ENCODE measurements at places on chromosomes 1 and 21. TPM values are rescaled to one million over a fixed set of nuclear protein-coding genes. Genes with fewer than 3 reads are reported as not detected.
A peak's percentile ranks its signal among the peaks of the same experiment; 100 is the strongest.

DNA sequence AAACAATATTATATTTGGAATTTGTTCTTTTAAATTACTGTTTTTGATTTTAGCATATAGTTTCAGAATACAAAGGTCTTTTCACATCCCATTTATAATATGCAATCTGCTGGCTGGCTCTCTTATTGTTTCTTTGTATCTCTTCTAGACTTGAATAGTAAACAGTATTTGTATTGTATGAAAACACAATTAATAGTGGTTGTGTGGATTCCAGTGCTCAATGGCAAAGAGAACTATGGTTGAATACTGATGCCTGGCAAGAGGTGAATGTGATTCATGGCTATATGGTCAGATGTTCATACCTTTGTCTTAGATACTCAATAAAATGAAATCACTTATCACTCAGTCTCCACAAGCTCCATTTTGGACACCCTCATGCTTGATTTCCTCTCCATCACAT is 37.2 kb downstream of the OR6Y1 start:
- H3K4me3 ChIP-seq: no peak overlapping the region
- no peak overlapping the region for H3K27ac ChIP-seq
- H3K36me3 ChIP-seq: no peaks in the 10 kb centered on the region

GRCh38 chr1:24364975-24365678 is 46.0 kb downstream of the GRHL3 start:
- peaks cover 15% of the 10 kb centered on the region for H3K4me1 ChIP-seq
- H3K36me3 ChIP-seq: no peaks in the 10 kb centered on the region
- H3K27me3 ChIP-seq: no peaks in the 10 kb centered on the region
- peak overlapping the region; percentile 13 for H3K27ac ChIP-seq
- no peak for DNase-seq

Gene C1QTNF12
- 2.7 TPM for total RNA-seq

DNA sequence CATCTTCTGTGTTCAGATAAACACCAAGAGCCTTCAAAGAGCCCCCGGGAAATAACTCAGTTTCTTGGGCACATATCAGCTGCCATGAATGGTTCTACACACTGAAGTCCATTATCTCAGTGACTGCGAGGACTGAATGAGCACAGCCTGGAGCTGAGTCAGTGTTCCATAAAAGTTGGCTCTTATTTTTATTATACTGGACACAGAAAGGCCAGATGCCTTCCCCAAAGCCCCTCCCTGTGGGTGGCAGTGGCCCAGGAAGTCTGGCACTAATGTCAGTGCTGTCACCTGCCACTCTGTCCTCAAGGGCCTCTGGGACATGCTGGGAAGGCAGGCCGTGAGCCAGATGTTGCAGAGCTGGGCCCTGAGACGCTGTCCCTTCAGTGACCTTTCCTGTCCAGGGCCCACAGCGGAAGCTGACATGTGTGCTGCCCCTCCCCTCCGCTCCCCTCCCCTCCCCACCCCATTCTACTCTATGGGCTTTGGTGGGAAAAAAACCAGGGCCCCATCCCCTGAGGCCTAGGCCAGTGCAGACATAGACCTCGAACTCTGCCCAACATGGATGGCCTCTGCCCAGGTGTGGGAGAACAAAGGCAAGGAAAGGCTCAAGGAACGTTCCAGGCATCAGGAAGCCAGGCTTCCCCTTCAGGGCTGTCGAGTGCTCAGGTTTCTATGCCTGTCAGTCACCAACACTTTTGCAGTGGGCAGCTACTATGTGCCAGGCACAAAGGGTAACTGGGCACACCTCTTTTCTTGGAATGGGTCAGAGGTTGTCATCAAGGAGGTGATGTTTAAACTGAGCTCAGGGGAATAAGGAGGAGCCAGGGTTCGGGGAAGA is 22.4 kb upstream of the NPPB start:
- DNase-seq: peak; percentile 76
- H3K4me3 ChIP-seq: no peak overlapping the region
- H3K27ac ChIP-seq: no peak overlapping the region
- H3K27me3 ChIP-seq: peaks cover 6% of the 10 kb centered on the region
- peaks cover 18% of the 10 kb centered on the region for H3K4me1 ChIP-seq
- no peaks in the 10 kb centered on the region for H3K36me3 ChIP-seq

DNA sequence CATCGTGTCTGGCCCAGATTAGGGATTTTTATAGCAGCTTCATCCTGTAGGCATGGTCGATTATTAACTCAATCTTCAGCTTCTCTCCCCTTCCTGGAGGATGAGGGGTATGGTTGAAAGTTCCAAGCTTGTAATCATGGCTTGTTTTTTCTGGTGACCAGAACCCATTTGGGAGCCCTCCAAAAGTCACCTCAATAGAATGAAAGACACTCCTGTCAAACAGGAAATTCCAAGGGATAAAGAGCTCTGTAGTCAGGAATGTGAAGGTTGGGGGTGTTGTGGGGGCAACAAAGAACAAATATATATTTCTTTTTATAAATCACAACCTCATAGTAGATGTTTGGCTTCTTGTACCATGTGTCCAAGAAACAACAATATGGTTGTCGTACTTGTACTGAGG is 212.7 kb upstream of the ESRRG start:
- no peak overlapping the region for H3K27ac ChIP-seq
- no peak for DNase-seq
- H3K27me3 ChIP-seq: no peaks in the 10 kb centered on the region
- H3K4me3 ChIP-seq: no peak overlapping the region
- no peaks in the 10 kb centered on the region for H3K4me1 ChIP-seq

Gene KCND3
- total RNA-seq: 8.2 TPM

DNA sequence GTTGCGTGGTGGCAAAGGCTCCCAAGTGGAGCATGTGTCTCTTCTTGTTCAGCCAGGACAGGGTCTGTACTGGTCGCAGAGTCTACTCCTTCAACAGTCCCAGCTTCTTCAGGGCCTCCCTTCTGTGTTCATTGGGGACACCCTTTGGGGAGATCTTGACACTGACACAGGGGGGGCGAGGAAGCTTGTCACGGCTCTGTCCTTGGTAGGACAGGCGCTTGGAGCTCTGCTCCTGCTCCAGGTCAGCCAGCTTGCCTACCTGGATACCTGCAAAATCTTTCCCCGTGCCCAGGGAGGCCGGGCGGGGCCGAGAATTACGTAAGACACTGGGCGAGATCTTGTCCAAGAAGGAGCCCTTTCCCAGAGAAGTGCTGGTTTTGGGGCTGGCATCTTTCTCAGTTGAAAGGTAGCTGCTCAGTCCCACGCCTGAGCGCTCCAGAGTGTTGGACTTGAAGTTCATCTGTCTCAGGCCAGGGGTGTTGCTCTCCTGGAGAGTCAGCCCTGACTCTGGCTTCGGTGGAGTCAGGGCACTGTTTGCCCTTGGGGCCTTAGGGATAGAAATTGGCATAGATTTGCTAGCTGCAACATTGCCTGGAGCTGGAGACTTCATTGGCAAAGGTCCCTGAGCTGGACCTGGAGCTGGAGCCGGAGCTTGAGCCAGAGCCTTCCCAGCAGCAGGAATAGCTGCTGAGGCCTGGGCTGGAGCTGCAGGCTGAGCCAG is 10.5 kb downstream of the C1orf116 start:
- H3K4me3 ChIP-seq: no peak overlapping the region
- no peak for DNase-seq
- peaks cover 87% of the 10 kb centered on the region for H3K4me1 ChIP-seq
- peak overlapping the region; percentile 88 for H3K27ac ChIP-seq
- H3K27me3 ChIP-seq: no peaks in the 10 kb centered on the region

DNA sequence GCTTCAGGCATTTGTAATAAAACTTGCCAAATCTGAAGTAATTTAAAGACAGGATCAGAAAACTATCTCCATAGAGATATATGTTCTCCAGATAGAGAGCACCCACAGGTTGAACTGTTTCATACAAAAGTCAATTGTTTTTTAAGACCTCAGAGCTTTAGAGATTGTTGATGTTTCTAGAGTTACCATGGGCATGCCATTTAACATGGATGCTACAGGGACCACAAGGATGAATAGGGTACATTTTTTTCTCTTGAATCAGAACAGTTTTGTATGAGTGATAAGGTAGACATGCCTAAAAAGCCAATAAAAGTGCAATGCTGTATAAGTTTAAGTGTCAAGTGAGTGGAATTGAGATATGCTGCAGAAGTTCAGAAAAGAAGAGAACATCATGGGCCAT is 511.0 kb upstream of the CAMK1G start:
- H3K4me3 ChIP-seq: no peak overlapping the region
- no peaks in the 10 kb centered on the region for H3K27me3 ChIP-seq
- H3K27ac ChIP-seq: no peak overlapping the region
- H3K36me3 ChIP-seq: no peaks in the 10 kb centered on the region
- DNase-seq: no peak

Gene UBE4B
- total RNA-seq: 82.9 TPM

Gene TRIM67
- not detected for total RNA-seq

Gene CATSPERE
- total RNA-seq: 0.89 TPM

Gene CLEC20A
- total RNA-seq: not detected
